ENCODE measurements at places on chromosomes 16 and 17.

GRCh38 chr17:43314611-43315011 is 80.8 kb upstream of the RNU2-1 start:
- no peak for DNase-seq

GRCh38 chr17:48148854-48149786 is 41.6 kb downstream of the SNX11 start:
- peak; percentile 12 for DNase-seq

GRCh38 chr17:1916316-1916715 is 86.5 kb downstream of the RPA1 start:
- DNase-seq = no peak

GRCh38 chr16:19116711-19117449 is 3.1 kb downstream of the ITPRIPL2 start:
- no peak for DNase-seq

GRCh38 chr17:45274033-45274432 is 12.1 kb upstream of the SPATA32 start:
- DNase-seq = no peak

GRCh38 chr17:28740406-28741357 is 3.1 kb upstream of the TRAF4 start:
- DNase-seq = no peak

GRCh38 chr16:84810518-84811273 is 9.1 kb upstream of the CRISPLD2 start:
- DNase-seq = no peak

GRCh38 chr17:69503711-69504110 is 89.2 kb downstream of the MAP2K6 start:
- DNase-seq = no peak

DNA sequence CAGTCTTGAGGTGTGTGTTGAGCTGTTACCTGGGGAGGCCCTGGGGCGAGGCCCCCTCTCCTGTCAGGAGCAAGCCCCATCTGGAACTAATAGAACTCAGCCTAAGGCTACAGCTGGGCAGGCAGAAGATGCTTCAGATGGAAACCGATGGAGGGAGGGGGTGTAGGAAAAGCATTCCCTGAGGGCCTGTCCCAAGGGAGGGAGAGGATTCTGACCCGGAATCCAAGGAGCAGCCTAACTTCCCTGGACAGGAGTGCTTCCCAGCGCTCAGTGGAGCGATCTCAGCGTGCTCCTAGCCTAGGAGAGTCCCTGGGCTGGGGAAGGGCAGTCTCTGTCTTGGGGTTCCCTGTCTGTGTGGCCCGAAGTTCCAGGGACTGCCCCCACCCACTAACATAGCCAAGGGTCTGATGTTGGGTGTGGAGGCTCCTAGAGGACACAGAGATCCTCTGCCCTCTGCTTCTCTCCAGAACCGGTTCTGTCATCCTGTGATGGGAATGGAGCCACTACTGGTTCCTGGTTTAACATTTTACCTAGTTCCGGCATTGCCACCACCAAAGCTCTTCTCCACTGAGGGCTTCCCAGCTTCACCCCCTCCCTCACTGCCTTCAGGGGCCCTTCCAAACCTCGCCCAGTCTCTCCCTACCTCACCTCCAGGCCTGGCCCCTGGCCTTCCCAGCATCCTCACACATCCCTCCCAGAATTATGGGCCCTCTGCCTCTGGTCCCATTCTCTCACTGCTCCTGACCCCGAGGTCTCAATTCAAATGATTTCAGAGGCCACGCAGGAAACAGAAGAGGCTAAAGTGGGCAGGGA is 58.7 kb downstream of the RTN4RL1 start:
- DNase-seq = no peak

- DNase-seq = no peak
Measured at GRCh38 chr17:67671493-67671892, 46.2 kb upstream of the NOL11 start.

DNA sequence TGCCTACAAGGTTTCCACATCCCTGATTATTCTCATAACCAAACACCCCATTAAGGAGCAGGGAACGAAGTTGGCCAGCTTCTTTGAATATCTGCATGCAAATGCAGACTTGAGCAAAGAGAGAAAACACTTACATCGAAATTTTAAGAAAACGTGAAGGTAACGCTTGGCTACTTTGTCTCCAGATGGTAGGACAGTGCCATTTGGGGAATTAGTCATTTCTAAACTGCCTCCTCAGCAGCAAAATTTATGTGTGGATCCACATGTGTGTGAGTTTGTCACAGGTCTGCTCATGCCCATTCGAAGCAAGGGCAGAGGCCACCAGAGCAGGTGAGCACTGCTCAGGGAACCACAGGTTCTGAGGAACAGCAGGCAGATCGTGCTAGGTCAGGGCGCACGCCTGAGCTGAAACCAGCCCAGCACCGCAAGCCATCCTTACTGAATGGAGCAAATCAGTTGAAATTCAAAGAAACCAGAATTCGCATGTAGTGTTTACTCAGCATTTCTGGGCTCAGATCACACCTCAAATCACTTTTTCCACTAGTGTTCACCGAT is 80.1 kb downstream of the SOCS1 start:
- no peak for DNase-seq

DNA sequence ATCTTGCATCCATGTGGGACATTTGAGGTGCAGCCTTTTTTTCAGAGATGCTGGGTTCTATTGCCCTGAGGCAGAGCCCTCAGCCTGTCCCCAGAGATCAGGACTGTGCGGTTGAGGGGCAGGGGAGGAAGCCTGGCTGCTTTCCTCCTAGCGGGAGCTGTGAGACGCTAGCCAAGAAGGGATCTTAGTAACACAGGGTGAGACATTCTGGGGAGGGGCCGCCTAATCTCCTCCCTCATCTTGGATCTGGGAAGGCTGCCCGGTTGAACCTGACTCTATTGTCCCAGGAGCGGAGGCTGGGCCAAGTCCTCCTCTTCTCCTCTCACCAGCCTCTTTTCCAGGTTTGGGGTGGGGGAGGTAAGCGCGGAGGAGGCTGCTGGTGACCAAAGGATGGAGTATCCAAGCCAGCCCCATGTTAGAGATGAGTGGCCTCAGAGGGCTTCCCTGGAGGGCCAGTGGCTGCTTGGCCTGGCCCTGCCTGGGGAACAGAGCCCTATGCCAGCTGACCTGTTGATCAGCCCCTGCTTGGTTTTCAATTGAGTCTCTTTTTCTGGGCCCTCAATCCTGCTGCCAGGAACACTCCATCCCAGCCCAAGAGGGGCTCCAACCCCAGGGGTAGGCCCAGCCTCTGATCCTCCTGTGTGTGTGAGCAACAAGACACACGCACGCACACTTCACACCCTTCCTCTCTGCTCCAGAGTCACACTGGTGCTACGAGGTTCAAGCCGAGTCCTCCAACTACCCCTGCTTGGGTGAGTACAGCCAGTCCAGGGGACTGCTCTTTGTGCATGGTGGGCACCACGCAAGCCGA is 5.0 kb downstream of the CA4 start:
- DNase-seq = no peak

DNA sequence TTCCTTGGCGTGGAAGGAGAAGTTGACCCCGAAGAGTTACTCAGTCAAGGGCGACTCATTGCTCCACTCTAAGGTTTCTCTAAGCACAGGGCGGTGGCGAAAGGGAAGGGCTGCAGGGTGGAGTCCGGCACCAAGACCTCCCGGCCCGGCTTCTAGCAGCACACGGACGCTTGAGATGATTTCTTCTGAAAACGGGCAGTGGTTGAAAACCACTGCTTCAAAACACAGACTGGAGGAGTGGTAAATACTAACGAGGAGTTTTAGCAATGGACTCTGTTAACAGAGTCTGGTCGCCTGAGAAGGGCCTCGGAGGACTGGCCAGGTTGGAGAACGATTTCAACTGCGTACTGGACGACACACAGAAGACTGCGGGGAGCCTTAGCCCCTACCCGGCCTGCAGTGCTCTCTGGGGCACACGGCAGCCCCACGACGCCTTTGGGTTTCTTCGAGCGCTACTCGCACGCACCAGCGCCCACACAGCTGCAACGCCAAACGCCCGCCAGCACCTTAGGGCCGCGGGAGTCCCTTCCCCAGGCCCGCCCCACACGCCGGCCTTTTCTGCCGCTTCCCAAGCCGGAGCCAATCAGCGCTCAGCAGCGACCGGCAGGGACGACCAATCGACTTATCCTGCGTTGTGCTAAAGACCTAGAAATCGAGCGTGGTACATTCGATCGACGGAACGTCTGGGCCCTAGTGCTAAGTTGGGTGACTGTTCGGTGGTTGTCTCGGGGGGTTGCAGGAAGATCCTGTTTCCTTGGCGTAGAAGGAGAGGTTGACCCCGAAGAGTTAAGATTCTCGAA is 14.4 kb upstream of the CA4 start:
- DNase-seq = no peak

DNA sequence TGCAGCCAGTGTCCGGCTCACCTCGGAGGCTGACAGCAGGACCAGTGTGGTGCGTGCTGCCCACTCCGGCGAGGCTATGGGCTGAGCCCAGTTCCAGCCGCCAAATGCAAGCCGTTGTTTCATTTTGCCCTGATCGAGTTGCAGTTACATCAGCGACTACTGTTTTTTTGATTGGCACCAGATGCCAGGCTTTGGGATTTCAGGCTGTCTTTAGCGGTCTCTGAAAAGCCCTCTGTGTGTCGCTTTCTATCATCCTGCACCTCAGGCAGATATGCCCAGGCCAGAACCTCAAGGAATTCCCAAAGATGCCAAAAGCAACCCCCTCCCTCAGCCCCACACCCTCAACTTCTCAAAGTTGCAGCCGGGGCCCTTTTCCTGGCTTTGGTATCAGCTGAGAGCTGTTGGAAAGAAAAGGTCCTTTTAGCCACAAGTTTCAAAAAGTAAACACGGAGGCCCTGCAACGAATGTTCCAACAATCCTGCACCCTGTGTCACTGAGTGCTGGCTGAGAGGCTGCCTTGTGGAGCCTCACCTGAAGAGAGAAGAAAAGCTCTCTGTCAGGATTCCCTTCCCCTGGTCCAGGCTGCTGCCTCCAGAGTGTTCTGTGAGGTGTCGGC is 58.9 kb downstream of the WWP2 start:
- no peak for DNase-seq

DNA sequence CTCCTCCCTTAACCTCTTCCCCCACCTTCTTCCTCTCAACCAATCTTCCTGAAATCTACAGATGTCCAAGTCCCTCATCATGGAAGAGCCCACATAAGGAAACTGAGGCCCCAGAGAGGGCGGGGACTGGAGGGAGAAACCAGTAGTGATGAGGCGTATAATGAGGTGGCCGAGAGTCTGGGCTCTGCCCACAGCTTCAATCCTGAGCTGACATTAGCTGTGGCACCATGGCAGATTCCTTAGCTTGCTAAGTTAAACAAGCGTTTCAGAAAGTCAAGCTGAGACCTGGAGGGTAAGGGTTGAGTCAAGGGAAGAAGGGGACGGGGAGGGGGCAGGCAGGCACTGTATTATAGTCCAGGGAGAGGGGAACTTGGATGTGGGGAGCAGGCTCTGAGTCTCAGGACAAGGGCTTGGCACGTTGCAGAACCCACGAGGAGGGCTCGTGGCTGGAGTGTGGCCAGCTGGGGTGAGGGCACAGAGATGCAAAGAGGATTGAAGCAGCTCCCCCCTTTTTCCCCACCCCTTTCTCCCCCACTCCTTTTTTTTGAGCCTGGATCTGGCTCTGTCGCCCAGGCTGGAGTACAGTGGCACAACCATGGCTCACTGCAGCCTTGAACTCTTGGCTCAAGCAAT is 13.3 kb downstream of the ARHGAP23 start:
- DNase-seq = no peak

DNA sequence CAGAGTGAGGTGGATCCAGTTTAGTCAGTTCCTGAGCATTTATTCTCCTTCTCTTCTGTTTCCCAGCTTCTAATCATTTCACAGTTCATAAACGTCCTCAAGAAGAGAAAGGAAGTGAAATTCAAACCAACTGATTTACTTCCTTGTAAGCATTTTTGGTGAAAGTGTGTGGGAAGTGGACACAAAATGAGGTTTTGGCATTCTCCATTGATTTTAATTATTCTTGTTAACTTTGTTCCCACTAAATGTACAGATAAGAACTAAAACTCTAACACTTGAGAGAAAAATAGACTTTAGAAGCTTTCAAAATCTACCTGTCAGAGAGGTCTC is 42.7 kb upstream of the CORO6 start:
- no peak for DNase-seq

DNA sequence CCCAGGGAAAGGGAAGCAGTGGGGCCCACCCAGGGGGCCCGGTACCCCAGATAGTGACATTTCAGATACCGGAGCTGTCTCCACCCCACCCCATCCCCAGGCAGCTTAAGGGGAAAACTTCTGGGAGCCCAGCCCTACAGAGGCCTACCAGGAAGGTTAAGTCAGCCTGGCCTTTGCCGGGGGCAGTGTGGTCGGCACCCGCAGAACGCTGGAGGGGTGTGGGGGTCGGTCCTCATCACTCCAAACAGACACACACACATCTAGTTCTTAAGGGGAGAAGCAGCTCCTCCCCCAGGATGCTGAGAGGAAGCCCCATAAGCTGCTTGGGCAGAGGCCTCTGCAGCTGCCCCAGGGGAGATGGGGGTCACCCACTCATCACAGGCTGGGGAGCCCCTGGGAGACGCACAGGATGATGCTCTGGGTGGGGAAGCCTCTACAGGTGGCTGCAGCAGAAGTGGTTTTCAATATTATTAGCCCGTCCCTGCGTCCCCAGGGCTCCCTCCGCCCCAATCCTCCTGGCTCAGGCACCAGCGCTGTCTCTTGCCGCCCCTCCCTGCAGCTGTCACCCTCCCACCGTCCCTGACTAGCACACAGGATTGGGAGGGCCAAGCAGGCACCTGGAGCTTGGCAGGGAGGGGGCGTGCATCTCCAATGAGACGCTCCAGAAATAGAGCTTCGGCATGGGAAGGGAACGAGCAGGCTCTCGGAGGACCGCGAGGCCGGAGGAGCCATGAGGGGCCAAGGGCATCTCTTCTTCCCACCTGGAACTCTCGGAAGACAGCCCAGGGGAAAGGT is 1.4 kb upstream of the ABR start:
- no peak for DNase-seq

DNA sequence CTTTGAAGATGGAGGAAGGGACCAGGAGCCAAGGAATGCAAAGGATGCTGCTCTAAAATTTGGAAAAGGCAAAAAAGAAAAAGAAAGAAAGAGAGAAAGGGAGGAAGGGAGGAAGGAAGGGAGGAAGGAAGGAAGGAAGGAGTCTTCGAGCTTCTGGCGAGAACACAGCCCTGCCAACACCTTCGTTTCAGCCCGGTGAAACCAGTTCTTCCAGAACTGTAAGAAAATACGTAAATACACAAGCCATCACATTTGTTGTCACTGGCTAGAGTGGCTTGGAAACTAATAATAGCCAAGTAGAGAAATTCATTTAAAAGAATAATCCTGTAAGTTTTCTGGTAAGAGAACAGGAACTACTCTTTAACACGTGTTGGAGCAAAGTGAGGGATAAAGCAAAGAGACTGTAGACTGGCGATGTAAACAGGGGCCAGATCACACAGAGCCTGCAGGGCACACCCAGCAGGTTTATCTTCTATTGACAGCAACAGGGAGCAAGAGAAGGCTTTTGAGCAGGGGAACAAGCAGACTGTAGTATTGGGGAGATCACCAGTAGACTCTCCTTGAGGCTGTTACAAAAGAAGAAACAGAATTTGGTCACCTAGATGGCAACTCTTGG is 188.7 kb upstream of the MPHOSPH6 start:
- DNase-seq = no peak

- DNase-seq = peak; percentile 39
Measured at GRCh38 chr17:66715745-66716156, 119.2 kb upstream of the CACNG5 start.
